ENCODE measurements at places on chromosomes 6 and 20.

GRCh38 chr20:53079261-53079691 is 107.1 kb downstream of the TSHZ2 start:
- no peak for DNase-seq

DNA sequence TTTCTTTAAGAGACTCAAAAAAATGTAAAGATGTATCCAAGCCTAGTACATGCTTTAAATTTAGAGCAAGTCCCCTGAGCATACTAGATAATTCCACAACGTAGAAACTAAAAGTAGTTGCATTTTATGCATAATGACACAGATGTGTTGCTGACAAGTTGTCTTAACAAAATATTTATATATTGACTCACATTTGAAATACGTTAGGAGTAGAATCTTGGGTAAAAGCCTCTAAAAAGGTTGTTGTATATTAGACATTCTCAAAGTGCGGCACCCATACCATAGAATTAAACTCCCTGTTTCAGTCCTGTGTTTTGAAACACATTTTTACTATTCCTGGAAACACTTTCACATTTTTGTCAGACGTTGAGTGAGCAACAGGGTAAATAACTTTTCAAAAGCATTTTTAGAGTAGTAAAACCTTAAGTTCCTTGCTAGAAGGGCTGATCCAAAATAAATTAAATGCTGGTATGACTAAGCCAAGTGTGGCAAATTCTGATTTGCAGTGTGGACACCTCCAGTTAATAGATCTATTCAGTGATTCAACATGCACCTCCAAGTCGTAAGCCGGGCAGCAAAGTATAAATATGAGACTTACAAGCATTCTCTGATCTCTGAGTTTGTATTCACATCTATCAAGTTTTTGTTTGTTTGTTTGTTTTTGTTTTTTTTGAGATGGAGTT is 97.5 kb downstream of the GMDS start:
- no peak for DNase-seq

- peak; percentile 42 for DNase-seq
Observed at GRCh38 chr6:138765896-138766655, 7.5 kb upstream of the CCDC28A start.

GRCh38 chr20:45951925-45952834 is 17.7 kb downstream of the PCIF1 start:
- no peak for DNase-seq

DNA sequence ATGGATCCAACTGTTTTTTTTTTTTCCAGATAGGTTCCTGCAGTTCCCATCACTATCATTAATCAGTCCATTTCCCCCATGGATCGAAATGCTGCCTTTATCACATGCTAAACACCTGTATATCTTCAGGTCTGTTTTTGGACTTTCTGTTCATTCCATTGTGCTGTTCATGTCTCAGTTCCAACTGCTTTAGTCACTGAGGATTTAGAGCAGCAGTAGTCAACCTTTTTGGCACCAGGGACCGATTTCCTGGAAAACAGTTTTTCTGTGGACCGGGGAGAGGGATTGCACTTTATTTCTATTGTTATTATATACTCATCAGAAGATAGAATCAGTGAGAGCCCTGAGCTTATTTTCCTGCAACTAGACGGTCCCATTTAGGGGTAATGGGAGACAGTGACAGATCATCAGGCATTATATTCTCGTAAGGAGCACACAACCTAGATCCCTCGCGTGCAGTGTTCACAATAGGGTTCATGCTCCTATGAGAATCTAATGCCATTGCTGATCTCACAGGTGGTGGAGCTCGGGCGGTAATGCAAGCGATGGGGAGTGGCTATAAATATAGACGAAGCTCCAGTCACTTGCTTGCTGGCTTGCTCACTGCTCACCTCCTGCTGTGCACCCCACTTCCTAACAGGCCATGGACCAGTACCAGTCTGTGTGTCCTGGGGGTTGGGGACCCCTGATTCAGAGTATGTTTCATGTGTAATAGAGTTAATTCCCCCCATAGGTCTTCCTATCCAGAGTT is 46.0 kb downstream of the CAP2 start:
- no peak for DNase-seq

DNA sequence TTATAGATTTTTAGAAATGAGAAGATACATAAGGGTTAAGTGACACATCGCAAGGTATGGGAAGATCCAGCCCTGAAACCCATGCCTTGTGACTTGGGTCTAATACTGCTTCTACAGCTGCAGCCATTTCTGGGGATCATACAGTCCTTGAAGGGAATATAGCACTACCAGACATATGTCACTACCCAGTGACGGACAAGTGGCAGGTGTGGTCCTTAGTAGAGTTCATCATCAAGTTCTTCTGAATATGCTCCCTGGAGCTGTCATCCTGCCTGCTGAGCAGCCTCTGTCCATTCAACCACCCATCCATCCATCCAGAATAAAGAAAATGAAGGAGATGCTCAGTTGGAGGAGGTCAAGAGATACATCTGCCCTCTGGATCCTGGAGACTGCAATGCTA is 118.6 kb upstream of the ASF1A start:
- no peak for DNase-seq

DNA sequence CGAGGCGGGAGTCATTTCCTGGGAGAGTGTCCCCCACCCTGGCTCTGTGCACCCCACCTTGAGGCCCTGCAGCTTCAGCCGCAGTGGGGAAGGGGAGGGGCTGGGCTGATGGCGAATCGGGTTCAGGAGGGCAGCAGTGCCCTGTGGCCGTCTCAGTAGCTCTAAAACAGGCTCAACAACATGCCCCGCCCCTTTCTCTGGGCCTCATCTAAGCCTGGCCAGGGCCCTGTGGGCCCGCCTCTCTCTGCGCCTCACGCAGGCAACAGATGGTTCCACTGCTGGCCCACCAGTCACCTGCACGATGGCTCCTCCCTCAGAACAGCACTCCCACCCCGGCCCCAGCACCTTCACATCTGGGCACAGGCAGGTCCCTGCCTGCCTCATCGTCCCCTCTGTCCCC is 30.2 kb downstream of the CHRNA4 start:
- no peak for DNase-seq

Data from CD4-positive, alpha-beta T cell treated with Interleukin-1 beta for 1 hour (primary cell).